Esophagus squamous epithelium (tissue), 5 donors: ENCODE measurements at places on chromosomes 3 and 15.

- H3K27ac ChIP-seq, result no peak overlapping the region
- no peaks in the 10 kb centered on the region for H3K4me1 ChIP-seq
- no peaks in the 10 kb centered on the region for H3K27me3 ChIP-seq
- DNase-seq, result no peak
These were observed 27.3 kb downstream of the CYP11A1 start for GRCh38 chr15:74340150-74340549.

GRCh38 chr3:120033596-120033995 lies 60.7 kb downstream of the GSK3B start:
- H3K4me1 ChIP-seq, result no peaks in the 10 kb centered on the region
- no peak for DNase-seq
- H3K27ac ChIP-seq, result no peak overlapping the region
- H3K4me3 ChIP-seq, result no peak overlapping the region

- no peak overlapping the region for H3K4me3 ChIP-seq
- H3K36me3 ChIP-seq, result no peaks in the 10 kb centered on the region
- DNase-seq, result no peak
- H3K27me3 ChIP-seq, result peaks cover 1% of the 10 kb centered on the region
These were observed 74.9 kb upstream of the XCR1 start for GRCh38 chr3:46102059-46102779.

DNA sequence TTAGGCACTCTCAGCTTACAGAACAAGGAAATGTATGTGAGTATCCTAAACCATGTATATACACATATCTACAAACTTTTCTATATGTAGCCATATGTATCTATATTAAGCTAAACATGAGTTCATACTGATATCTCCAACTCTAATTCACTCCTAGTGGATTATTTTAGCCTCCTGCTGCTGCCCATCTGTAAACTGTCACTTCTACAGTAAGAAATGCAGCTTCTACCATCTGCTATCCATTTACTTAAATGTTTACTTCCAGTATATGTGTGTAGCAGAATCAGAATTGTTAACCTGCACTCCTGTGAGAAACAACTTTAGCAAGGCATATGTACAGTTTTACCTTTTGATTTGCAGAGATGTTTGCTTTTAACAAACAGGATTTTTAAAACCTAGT lies 478.5 kb upstream of the CBLB start:
- H3K4me3 ChIP-seq, result no peak overlapping the region
- H3K36me3 ChIP-seq, result no peaks in the 10 kb centered on the region
- no peaks in the 10 kb centered on the region for H3K4me1 ChIP-seq
- H3K27ac ChIP-seq, result no peak overlapping the region
- no peaks in the 10 kb centered on the region for H3K27me3 ChIP-seq

DNA sequence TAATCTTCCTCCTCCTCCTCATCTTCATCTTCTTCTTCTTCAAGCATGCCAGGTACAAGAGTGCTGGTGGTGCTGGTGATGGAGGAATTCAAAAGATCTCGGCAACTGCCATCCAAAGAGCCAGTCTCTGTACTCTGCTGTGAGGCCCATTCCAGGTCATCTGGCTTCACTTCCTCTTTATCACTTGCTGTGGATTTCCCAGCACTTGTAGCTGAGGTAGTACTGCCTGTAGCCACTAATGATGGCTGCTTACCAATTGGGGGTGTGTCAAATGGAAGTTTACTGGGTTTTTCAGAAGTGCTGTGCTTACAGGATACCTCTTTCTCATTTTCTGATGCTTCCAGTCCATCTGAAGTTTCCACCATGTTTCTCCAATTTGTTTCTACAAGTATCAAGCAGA lies 28.8 kb upstream of the SHC4 start:
- H3K27me3 ChIP-seq, result no peaks in the 10 kb centered on the region
- H3K4me3 ChIP-seq, result no peak overlapping the region
- DNase-seq, result no peak
- H3K36me3 ChIP-seq, result peaks cover 82% of the 10 kb centered on the region
- H3K27ac ChIP-seq, result no peak overlapping the region

- H3K27me3 ChIP-seq, result no peaks in the 10 kb centered on the region
- H3K27ac ChIP-seq, result no peak overlapping the region
- DNase-seq, result no peak
- H3K36me3 ChIP-seq, result no peaks in the 10 kb centered on the region
These were observed 151.5 kb downstream of the ALCAM start for GRCh38 chr3:105518203-105518602.

DNA sequence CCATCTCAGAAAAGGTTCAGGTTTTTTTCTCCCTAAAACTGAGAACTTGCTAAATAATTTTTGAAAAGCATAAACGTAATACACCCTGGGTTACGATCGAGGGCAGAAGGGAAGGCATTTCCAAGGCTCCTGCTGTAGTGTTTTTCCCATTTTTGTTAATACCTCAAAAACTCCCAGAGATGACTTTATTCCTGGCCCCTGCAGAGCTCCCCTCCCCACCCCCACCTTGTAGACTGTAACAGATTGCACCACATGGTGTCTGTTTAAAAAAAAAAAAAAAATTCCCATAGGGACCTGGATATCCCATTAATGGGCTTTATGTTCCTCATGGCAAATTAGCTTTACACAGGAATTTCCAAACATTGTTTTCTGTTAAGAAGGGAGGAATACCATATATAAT lies 38.2 kb downstream of the FEZF2 start:
- DNase-seq, result no peak
- no peaks in the 10 kb centered on the region for H3K36me3 ChIP-seq
- H3K27ac ChIP-seq, result no peak overlapping the region
- H3K4me3 ChIP-seq, result no peak overlapping the region
- H3K27me3 ChIP-seq, result no peaks in the 10 kb centered on the region
- H3K4me1 ChIP-seq, result no peaks in the 10 kb centered on the region

DNA sequence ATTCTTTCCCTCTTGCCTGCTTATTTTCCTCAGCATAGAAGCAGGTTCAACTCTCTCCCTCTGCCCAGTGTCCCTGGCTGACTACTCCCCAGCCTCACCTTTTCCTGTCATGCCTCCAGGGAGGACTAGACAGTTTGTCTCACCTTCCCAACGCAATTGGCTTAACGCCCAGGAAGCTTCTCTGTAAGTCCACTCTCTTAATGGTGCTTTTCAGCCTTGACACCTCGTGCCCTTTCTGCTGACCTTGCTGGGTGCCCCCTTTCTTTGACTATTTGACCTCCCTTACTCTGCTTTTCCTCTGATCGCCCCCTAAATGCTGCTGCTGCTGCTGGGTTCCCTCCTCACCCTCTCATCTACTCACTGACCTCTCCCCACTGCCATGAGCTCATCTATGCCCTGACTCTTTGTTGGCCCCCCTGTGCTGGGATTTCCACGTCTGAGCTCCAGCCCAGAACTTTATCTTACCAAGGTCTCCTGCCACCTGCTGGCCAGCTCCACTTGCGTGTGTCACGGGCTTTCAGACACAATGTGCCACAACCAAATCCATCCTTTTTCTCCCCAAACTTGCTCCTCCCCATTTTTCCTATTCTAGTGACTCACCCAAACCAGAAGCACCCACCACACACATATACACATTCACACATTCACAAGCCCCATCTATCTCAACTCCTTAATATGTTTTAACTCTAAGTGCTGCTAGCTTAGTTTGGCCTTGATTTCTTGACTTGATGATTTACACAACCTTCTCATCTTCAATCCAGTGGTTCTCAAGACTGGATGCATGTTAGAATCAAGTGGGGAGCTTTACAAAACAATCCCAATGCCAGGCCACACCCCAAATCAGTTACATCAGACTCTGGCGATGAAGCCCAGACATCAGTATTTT lies 16.6 kb downstream of the EPB42 start:
- no peak for DNase-seq
- no peaks in the 10 kb centered on the region for H3K27me3 ChIP-seq
- H3K27ac ChIP-seq, result no peak overlapping the region
- no peaks in the 10 kb centered on the region for H3K36me3 ChIP-seq
- no peaks in the 10 kb centered on the region for H3K4me1 ChIP-seq
- no peak overlapping the region for H3K4me3 ChIP-seq

- peaks cover 16% of the 10 kb centered on the region for H3K4me1 ChIP-seq
- no peaks in the 10 kb centered on the region for H3K27me3 ChIP-seq
- no peak overlapping the region for H3K4me3 ChIP-seq
- no peak overlapping the region for H3K27ac ChIP-seq
- H3K36me3 ChIP-seq, result peaks cover 49% of the 10 kb centered on the region
- no peak for DNase-seq
These were observed 5.3 kb downstream of the TUBGCP4 start for GRCh38 chr15:43376017-43376705.

DNA sequence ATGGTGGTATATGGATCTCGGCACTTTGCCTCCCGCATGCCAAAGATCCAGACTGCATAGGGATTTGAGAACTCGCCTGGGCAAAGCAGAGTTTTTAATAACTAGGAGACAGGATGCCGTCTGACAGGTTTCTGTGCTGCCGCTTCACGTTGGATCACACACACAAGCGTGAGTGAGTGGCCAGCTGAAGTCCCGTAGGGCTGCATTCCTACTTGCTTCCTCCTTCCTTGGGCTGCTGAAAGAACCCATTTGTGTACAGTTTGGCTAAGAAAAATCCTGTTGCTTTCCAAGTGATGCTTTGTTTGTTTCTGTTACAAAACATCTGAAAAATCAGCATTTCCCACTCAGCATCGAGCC lies 604.3 kb upstream of the CFAP20DC start:
- H3K36me3 ChIP-seq, result no peaks in the 10 kb centered on the region
- no peaks in the 10 kb centered on the region for H3K27me3 ChIP-seq
- peaks cover 14% of the 10 kb centered on the region for H3K4me1 ChIP-seq

- no peak overlapping the region for H3K4me3 ChIP-seq
- no peaks in the 10 kb centered on the region for H3K27me3 ChIP-seq
- DNase-seq, result no peak
- peak overlapping the region; percentile 15 for H3K27ac ChIP-seq
- peaks cover 27% of the 10 kb centered on the region for H3K4me1 ChIP-seq
- H3K36me3 ChIP-seq, result peaks cover 3% of the 10 kb centered on the region
These were observed 18.4 kb downstream of the CYFIP1 start for GRCh38 chr15:22961762-22962161.

GRCh38 chr3:127196002-127196401 lies 3.1 kb downstream of the PRR23E start:
- no peak overlapping the region for H3K4me3 ChIP-seq
- H3K27me3 ChIP-seq, result no peaks in the 10 kb centered on the region
- no peak for DNase-seq
- H3K27ac ChIP-seq, result no peak overlapping the region
- no peaks in the 10 kb centered on the region for H3K36me3 ChIP-seq
- no peaks in the 10 kb centered on the region for H3K4me1 ChIP-seq

GRCh38 chr3:112508860-112509259 lies 9.6 kb upstream of the BTLA start:
- no peaks in the 10 kb centered on the region for H3K27me3 ChIP-seq
- H3K4me1 ChIP-seq, result no peaks in the 10 kb centered on the region
- DNase-seq, result no peak
- no peak overlapping the region for H3K27ac ChIP-seq
- H3K4me3 ChIP-seq, result no peak overlapping the region
- H3K36me3 ChIP-seq, result no peaks in the 10 kb centered on the region

DNA sequence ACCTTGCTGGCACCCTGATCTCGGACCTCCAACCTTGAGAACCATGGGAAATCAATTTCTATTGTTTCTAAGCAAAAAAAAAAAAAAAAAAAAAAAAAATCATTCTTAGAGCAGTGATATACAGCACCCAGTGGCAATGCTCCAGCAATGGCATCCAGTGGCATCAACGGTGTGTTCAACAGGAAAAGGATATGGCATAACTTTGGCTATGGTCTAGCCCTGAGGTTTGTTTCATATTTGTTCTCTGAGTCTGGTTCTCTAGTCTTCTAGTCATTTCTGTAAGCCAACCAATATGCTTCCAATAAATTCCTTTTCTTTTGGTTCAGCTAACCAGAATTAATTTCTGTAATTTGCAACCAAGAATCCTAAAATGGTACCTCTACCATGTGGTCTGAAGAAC lies 19.2 kb downstream of the DENND4A start:
- H3K36me3 ChIP-seq, result no peaks in the 10 kb centered on the region
- peaks cover 6% of the 10 kb centered on the region for H3K4me1 ChIP-seq
- no peak for DNase-seq
- H3K27ac ChIP-seq, result no peak overlapping the region
- H3K4me3 ChIP-seq, result no peak overlapping the region

GRCh38 chr3:64568895-64569517 lies 118.8 kb downstream of the ADAMTS9 start:
- H3K36me3 ChIP-seq, result no peaks in the 10 kb centered on the region
- no peaks in the 10 kb centered on the region for H3K27me3 ChIP-seq
- H3K4me1 ChIP-seq, result no peaks in the 10 kb centered on the region
- H3K27ac ChIP-seq, result peak overlapping the region; percentile 24

DNA sequence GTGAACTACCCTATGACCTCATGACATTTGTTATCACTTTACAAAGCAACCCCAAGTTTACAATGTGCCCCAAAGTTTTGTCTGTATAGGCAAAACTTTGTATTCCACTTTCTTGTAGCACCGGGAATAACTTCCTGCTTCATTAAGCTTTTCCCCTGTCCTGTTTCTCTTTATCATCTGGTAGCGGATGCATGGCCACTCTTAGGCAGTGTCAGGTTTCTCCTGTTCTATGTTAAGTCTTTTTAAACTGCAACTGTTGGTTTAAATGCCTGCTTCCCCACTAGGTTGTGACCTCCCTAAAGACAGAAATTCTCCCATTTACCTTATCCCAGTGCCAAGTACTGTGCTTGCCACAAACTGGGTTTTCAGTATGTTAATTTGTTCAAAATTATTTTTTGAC lies 433.6 kb upstream of the DPH6 start:
- no peaks in the 10 kb centered on the region for H3K4me1 ChIP-seq
- no peak overlapping the region for H3K27ac ChIP-seq
- DNase-seq, result no peak
- no peaks in the 10 kb centered on the region for H3K27me3 ChIP-seq
- no peaks in the 10 kb centered on the region for H3K36me3 ChIP-seq

GRCh38 chr3:29700256-29700655 lies 419.4 kb downstream of the RBMS3 start:
- DNase-seq, result no peak
- H3K4me1 ChIP-seq, result peaks cover 5% of the 10 kb centered on the region
- H3K36me3 ChIP-seq, result no peaks in the 10 kb centered on the region

DNA sequence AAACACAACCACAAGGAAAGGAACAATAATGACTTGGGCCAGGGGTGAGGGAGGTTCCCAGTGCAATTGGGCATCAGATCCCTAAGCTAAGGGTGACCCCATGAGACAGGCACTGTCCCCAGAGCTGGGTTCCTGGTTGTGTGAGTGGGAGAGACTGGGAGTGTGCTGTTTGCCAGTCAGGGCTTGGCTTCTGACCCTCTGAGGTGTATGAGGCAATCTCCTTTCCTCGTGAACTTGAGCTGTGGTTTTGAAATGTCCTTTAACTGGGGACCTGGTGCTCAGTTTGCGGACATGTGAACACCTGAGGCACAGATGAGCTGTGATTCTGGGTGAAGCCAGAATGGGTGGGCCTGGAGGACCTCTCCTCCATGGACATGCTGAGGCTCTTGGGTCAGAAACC lies 58.5 kb upstream of the PLXNA1 start:
- no peaks in the 10 kb centered on the region for H3K36me3 ChIP-seq
- H3K4me1 ChIP-seq, result peaks cover 15% of the 10 kb centered on the region
- no peak overlapping the region for H3K27ac ChIP-seq
- no peaks in the 10 kb centered on the region for H3K27me3 ChIP-seq
- no peak for DNase-seq
